ENCODE measurements at places on chromosomes 2 and 18. TPM values are rescaled to one million over a fixed set of nuclear protein-coding genes. Genes with fewer than 3 reads are reported as not detected.

OSR1 gene
- 1.6 TPM for total RNA-seq

IL36RN gene
- total RNA-seq = not detected

AFF3 gene
- 11.0 TPM for total RNA-seq

SLC14A1 gene
- 8.5 TPM for total RNA-seq

AOX1 gene
- total RNA-seq = 38.6 TPM

UGT1A7 gene
- total RNA-seq = 0.35 TPM

CNGA3 gene
- not detected for total RNA-seq

MYL1 gene
- not detected for total RNA-seq

TYMS gene
- total RNA-seq = 6.0 TPM

CRYBA2 gene
- total RNA-seq = not detected

ARHGAP25 gene
- total RNA-seq = 20.4 TPM

RIT2 gene
- not detected for total RNA-seq

TFCP2L1 gene
- 172 TPM for total RNA-seq

CNNM3 gene
- 26.1 TPM for total RNA-seq

ZNF638 gene
- total RNA-seq = 122 TPM

SELENOI gene
- 23.7 TPM for total RNA-seq

CNRIP1 gene
- total RNA-seq = 14.1 TPM

FBXO48 gene
- 1.3 TPM for total RNA-seq

RAX gene
- total RNA-seq = not detected

MEP1B gene
- total RNA-seq = not detected

LYPD6 gene
- total RNA-seq = 1.1 TPM

ACKR3 gene
- 8.7 TPM for total RNA-seq

UGT1A8 gene
- total RNA-seq = not detected

RNF125 gene
- total RNA-seq = 6.0 TPM

Data from kidney (tissue), 22 donors.